ENCODE measurements at places on chromosomes 11 and 22.

DNA sequence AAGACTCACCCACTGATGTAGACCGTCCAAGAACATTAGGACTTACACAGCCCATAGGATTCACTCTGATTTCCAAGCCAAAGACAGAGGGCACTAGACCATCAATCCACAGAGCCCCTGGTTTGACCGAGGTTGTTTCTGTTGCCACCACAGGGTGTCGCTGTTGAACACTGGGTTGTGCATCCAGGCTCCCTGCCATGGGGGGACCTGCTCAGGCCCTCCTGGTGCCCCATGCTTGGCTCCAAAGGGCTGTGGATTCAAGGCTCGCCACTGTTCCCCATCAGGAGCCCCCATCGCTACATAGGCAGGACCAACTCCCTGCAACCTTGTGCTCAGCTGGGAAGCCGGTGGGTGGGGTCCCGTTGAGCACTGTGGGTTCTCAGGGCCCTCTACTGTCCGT is 128.0 kb upstream of the ANO1 start:
- DNase-seq: no peak

DNA sequence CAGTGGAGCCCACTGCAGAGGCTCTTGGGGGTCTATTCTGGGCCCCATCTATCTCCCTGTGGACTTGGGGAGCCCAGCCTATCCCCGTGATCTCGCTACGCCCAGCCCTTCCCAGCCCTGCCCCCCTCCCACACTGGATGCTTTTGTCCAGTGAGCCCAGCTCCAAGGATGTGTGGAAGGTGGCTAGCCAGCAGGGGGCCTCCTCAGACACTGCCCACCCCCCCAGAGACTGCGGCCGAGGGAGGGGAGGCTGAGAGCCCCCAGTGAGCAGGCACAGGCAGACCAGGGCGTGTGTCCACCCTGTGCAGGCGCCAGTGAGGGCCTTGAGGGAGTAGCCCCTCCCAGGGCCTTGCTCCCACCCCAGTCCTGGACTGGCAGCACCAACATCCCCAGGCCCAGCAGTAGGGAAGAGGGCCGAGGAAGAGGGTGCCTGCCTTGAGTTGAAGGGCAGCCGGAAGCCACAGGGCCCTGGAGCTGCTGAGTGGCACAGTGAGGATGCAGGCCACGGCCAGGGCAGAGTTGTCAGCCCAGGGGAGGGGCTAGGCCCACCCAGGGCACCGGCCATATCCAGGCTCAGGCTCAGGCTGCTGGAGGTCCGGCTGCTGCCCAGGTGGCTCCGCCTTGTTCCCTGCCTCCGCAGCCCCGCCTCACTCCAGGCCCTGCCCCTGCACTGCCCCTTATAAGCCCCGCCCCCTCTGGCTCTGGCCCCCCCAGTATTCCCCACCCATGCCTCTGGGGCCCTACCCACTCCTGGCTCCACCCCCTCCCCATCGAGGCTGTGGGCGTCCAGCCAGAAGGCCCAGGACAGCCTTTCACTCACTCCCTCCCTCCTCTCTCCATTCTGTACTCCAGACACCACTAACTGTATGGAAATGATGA is 28.0 kb downstream of the MOB2 start:
- DNase-seq: no peak

- no peak for DNase-seq
Observed at GRCh38 chr22:20582171-20582511, 74.7 kb downstream of the MED15 start.

DNA sequence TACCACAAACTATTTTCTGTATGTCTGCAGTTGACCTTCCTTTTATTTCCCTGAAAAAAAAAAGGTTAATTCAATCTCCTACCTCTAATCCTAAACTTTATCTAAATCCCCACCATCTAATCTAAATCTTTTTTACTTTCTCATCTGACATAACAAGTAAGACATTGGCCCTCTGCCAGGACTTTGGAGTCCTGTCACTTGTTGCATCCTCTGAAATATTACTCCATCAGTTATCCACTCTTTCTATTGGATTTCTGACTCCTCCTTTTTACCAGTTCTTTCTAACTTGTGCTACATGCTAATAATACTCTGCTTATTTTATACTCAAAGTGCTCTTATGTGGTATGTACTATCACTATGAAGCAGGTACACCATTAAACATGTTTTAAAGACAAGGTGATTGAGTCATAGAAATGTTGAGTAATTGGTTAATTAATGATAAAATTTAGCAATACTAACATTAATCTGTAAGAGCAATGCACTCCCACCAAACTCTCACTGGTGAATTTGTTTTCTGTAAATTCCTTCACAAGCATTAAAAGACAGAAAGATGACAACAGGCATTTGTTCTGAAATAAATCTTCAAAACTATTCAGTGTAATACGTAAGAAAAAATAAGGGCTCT is 914.2 kb upstream of the RAG2 start:
- no peak for DNase-seq

DNA sequence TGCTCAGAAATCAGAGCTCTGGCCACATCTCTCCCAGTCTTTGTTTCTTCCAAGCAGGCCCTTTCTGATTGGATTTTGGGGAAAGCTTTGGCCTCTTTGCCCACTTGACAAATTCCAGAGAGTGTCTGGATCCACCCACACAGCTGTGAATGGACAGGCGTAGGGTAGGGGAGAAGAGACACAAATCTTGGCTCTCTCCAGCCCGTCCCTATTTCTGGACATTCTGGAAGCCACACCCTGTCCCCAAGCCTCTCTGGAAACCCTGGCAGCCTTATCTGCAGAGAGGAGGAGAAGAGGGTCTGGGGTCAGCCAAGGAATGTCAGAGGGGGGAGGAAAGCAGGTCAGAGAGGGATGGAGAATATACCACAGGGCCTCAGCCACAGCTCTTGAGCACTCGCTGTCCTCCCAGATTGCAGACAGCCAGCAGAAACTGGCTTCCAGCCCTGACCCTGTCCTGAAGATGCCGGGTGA is 59.5 kb upstream of the WNT11 start:
- no peak for DNase-seq

DNA sequence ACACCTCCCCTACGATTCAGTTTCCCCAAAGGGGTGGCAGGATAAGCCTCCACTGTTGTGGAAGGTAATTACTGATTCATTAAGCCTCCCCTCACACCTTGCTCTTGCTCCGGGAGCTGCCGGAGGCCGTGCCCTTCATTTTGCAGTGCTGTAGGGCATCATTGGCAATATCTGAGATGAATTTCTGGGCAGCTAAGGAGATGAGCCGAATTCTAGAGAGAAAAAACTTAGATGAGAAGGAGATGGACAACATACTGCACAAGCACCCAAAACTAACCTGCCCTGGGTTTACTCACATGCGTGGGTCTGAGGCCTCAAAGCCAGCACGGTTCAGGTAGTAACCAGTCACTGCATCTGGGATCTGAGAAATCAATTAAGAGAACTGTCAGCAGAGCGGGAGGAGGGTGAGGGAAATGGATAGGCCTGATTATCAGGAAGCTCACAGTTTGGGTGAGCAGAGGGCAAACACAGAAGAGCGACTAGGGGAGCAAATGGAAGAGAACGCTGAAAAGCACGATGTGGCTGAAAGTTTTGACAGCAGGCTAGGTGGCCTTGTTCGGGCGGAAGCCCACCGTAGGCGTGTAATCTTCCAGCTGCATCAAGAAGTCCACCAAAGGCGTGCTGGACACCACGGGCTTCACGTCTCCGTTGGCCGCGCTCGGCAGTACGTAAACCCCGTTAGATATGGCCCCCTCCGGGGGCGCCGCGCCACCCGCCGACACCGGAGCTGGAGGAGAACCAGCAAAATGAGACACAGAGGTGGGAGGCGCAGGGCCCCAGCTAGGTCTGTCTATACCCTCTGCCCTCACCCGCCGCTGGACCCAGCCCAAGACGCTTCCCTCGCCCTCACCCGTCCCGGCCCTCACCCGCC is 689 bp downstream of the TAF10 start:
- DNase-seq: peak; percentile 25

- no peak for DNase-seq
Observed at GRCh38 chr11:13920756-13921155, 41.8 kb upstream of the SPON1 start.

DNA sequence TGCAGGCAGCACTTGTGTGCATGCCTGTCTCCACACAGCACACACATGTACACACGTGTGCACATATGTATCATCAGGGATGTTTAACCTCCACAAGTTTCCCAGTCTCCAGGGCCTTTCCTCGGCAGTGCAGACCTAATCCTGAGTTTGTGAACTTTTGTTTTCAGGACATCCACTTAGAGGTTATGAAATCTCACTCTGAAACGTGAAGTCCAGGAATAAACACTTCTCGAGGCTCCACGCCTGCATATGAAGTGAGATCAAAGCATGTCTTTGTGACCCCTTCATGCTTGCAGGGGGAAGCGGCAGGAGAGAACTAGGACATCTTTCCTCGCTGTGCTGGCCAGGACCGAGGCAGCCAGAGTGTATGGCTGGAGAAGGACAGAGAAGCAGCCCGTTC is 3.1 kb downstream of the SHISAL1 start:
- DNase-seq: no peak

- DNase-seq: no peak
Observed at GRCh38 chr11:119352857-119353260, 6.4 kb upstream of the MFRP start.

GRCh38 chr22:45087802-45088201 is 75.9 kb upstream of the NUP50 start:
- no peak for DNase-seq

DNA sequence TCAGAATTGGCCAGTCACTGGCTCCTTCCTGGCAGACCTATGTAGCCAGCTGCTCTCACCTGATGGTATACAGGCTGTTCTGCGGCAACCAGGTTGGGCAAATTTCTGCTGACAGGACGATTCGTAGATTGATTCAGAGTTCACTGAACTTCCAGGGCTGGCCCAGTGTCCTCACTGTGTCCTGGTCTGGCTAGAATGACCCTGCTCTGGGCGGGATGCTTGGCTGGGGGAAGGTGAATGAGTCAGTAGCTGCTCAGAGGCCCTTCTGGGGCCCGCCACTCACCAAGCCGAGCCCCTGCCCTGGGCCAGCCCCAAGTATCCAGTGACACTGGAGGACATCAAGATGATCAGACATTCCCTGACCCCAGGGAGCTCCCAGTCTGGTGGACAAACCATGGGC is 62.9 kb upstream of the WNT11 start:
- DNase-seq: no peak

- no peak for DNase-seq
Observed at GRCh38 chr11:96045622-96046456, 121.9 kb upstream of the MTMR2 start.

- no peak for DNase-seq
Observed at GRCh38 chr22:49718396-49718795, 109.3 kb downstream of the BRD1 start.
